ENCODE measurements at places on chromosomes 6 and 20.

DNA sequence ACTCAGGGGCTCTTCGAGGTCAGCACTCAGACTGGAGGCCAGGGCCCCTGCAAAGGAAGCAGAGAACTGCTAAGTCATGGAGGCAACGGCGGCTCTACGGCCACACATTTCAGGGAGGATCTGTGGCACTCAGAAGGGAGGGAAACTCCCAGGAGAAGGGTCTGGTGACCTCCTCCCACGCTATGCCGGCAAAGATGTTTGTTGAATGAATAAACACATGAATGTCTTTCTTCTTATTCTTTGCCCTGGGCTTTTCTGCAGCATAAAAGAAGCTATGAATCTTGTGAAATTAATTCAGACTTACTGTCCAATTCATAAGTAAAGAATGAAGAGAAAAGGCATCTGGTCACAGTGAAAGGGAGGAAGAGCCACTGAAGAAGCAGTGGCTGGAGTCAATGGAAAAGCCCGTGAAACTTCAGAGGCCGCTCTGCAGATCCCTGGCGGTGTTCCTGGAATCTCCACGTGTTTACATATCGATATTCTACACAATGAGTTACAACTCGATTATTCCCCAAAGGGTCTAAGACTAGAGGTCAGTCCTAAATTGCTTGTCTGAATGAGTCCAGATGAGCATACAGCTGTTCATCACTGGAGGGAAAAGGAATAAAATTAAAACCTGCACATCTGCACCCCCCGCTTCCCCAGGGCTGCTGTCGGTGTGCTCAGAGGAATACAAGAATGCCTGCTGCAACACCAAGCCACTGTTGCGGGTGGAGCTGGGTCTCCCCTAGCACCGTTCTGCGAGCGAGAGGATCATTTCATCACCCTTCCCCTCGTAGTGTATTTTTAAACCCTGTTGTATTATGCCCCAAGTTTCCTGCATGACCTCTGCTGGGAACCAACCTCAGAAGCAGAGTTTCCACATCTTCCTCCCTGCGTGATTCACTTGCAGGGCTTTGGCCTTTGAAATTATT, 25.6 kb downstream of the INSM1 start:
- ATAC-seq = no peak

GRCh38 chr6:44298055-44298803, 14.9 kb downstream of the AARS2 start:
- peak; percentile 25 for ATAC-seq

- ATAC-seq = no peak
These were observed 65.0 kb upstream of the TOX2 start for GRCh38 chr20:43849496-43850186.

DNA sequence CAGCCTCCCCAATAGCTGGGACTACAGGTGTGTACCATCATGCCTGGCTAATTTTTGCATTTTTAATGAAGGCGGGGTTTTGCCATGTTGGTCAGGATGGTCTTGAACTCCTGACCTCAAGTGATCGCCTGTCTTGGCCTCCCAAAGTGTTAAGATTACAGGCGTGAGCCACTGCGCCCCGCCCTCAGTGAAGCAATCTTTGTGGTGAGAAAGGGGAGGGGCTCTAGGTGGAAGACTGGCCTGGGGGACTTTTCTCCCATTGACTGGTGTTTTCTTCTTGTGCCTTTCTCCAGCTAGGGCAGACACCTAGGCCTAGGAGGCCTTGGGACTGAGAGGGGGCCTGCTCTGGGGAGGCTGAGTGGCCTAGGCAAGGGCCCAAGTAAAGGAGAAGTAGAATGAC, 84.1 kb downstream of the DNAAF9 start:
- ATAC-seq = no peak

GRCh38 chr6:66198062-66198624, 491.1 kb upstream of the EYS start:
- ATAC-seq = no peak

DNA sequence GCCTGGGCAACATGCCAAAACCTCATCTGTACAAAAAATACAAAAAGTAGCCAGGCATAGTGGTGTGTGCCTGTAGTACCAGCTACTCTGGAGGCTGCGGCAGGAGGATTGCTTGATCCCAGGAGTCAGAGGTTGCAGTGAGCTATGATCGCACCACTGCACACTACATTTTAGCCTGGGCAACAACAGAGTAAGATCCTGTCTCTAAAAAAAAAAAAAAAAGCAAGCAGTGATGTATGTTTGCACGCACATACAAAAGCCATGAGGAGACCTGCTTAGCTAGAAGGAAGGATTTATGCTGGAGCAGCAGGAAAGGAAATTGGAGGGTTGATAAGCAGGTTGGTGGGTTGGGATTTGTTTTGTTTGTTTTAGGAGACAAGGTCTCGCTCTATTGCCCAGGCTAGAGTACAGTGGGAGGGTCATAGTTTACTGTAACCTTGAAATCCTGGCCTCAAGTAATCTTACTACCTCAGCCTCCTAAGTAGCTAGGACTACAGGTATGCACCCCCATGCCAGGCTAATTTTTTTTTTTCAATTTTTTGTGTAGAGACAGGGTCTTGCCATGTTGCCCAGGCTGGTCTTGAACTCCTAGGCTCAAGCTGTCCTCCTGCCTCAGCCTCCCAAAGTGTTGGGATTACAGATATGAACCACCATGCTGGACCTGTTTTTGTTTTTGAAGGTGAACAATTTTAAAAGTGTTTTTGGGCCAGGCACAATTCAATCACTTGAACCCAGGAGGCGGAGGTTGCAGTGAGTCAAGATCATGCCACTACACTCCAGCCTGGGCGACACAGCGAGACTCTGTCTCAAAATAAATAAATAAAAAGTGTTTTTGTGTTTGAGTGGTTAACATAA, 4.0 kb downstream of the ZSWIM3 start:
- ATAC-seq = no peak

DNA sequence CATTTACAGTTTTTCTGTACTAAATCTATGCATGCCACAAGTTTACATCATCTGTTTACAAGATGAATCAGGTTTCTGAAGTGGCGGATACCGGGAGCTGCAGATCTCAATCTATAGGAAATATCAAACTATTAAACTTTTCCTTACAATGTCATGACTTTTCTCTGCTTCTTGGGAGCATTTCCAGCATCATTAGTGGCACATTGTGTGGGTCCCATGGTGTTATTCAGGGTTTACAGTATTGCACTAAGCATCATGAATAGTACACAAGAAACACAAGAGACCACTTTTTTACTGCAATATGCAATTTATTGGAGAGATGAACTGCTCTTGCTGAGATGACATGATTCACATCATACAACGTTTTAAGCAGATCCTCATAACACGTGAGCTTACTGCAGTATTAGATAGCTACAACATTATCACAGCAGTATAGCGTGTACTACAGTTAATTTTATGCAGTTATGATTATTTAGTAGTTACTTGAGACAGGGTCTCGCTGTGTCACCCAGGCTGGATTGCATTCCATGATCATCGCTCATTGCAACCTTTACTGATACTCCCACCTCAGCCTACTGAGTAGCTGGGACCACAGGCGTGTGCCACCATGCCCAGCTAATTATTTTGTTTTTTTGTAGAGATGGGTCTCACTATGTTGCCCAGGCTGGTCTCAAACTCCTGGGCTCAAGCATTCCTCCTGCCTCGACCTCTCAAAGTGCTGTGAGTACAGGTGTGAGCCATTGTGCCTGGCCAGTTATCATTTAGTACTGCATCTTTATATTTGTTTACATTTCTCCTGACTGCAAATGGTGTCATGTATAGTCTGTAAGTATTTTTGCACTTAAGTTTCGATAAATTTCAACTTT, 18.4 kb downstream of the BLTP3A start:
- ATAC-seq = no peak

DNA sequence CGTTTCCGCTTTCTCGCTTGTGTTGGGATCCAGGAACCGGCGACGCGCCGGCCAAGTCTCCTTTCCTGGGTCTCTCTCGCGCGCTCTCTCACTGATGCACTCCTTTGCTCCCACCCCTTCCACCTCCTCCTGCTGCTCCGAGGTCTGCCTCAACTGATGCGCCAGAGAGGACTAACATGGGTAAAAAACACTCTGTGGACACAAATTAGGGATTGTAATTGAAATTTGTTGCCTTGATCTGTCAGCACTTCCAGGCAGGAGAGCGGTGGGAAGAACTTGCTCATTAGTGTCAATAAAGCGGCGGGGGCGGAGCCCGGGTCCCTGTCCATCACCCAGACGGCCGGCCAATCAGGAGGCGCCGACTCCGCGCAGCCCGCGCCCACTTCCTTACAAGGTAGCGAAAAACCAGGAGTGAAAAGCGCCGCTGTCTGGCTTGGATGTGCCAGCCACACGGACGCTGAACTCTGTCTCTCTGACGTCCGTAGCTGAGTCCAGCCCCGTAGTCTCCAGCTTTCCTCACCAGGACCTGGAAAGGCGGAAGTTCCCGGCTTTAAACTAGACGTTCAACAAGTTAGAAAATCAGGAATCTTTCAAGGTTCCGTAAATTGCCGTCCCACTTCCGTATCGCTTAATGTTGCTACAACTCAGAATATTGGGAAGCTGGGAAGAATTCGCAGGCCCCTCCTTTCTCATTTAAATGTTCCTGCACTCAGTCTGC, at the start of gene TBX18:
TSS of gene TBX18 (minus strand) at position 267 of the 718 bp plus-strand sequence. CDS start 417 bp downstream, outside the sequence.
- ATAC-seq = peak; percentile 83

- no peak for ATAC-seq
These were observed 60.9 kb downstream of the ATXN1 start for GRCh38 chr6:16700202-16700915.

DNA sequence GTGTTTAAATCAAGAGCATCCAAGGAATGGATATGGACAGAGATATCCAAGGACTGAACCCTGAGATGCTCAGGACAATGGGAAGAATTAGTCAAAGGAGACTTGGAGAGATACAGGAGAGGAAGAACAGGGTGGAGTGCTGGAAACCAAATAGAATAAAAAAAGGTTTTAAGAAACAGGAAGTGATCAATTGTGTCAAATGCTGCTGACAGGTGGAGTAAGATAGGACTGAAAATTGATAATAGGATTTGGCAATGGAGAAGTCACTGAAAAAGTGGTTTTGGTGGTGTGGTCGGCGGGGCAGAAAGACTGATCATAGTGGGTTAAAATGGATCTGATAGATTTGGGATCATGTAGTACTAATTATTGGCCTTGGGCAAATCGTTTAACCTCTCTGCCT, 37.9 kb upstream of the PNRC1 start:
- no peak for ATAC-seq

- ATAC-seq = no peak
These were observed 555.9 kb downstream of the C6orf118 start for GRCh38 chr6:164753517-164753916.

DNA sequence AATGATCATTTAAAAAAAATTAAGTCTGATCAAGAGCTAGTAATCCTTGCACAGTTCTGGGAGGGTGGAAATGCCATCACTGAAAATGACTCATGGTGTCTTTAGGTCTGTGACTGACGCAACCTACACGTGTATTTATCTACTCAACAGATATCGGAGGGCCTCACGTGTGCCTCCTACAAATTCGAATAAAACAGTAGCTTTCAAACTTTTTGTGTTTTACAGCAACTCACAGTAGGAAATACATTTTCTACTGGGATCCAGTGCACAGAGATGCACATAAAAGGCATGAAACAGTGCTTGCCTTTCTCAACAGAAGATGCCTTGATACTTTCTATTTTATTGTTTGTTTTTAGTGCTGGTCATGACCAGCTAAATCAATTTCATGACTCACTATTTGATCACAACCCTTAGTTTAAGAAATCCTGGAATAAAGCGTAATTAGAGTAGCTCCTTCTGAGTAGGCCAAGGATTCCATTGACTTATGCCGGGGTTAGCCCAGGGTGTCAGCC, 210.0 kb upstream of the SNX9 start:
- peak; percentile 86 for ATAC-seq

DNA sequence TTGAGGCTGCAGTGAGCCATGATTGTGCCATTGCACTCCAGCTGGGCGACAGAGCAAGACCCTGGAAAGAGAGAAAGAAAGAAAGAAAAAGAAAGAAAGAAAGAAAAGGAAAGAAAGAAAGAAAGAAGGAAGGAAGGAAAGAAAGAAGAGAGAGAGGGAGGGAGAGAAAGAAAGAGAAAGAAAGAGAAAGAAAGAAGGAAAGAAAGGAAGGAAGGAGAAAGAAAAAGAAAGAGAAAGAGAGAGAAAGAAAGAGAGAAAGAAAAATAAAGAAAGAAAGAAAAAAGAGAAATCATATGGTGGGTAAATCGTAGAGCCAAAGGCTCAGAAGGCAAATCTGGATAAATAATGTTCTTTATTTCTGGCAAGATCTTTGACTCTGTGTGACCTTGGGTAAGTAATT, 53.4 kb downstream of the CD40 start:
- ATAC-seq = no peak

GRCh38 chr6:26493258-26493657, 6.8 kb upstream of the BTN1A1 start:
- peak; percentile 87 for ATAC-seq

DNA sequence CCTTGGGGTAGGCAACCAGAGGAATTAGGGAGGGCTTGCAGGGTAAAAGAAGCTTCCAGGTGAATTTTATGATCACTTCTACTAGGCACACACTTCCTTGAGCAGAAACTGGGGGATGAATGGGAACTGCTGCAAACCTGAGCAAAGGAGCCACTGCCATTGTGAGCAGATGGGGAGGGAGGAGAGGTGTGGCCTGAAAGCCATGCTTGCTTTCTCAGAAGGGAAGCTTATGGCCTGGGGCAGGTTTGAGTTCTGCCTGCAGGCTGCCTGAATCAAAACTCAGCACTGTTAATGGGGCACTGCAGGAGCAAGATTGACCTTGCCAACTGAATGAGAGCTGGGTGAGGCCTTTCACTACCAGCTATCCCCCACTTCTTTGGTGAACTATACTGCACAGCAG, 328.1 kb downstream of the NKAIN2 start:
- ATAC-seq = no peak

DNA sequence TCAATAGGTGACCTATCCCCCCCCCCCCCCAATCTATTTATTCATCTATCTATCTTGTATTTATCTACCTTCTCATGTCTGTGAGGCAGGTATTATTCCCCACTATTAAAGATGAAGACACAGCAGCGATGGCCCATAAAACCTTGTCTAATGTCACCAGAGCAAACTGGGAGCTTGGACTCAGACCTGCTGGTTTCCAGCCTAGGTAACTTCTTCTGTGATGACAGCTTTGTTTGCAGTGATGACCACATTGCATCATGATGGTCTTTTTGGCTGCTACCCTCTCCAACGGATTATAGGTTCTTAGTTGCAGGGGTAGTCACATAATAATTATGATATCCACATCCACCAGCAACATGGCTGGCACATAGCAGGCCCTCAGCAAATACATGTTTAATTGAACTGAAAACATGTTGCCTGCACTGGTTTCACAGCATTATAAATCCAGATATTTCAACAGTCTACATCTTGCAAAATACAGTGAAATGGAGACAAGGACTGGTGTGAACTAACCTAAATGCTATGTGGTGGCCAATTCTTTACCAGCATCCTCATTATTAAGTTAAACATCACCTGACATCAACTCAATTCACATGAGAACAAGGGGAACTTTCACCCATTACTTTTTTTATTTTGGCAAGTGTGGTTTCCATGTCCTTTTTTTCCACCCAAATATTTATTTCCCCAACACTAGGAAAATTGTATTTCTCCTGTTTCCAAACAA, 712.5 kb upstream of the NRSN1 start:
- peak; percentile 49 for ATAC-seq

- no peak for ATAC-seq
These were observed 236.8 kb upstream of the MAN1A1 start for GRCh38 chr6:119586250-119586882.

GRCh38 chr6:32844839-32845383, 1.1 kb upstream of the PSMB8 start:
- no peak for ATAC-seq
